Astrocyte of the cerebellum (primary cell): ENCODE measurements at places on chromosomes 7 and 10.

DNA sequence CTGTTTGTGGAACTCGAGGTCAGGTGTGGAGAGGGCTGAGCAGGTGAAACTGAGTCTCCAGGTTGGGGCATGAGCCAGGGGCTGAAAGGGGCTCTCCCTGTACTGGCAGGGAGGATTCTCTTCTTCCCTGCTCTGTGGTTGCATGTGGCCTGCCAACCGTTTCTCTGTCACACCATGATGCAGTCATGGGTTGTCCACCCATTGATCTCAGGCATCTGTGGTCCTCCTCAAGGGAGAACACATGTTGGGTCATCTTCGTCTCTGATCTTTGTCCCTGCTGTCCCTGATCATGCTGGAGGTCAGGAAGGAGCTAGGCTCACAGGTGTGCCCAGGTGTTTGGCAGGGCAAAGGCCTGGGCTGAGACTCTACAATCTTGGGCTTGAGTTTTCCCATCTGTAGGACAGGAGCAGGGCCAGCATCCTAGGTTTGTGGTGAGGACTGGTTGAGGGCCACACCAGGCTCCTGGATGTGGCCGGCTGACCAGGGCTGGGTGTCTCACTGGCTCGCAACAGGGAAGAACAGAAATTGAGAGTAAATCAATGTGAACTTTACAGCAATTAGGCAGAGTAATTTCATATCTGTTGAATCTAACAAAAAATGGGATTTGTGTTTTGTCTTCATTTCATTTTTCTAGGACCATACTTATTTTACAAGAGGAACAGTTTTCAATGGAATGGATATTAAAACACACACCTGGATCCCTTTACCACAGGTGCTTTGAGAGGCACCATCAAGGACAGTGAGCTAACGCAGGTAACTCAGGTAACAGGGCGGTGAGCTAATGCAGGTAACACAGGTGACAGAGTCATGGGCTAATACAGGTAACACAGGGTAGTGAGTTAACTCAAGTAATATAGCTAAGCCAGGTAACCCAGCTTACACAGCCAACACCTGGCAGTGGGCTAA is 58.5 kb upstream of the IGFBP3 start:
- DNase-seq: no peak

GRCh38 chr10:12766223-12766622 is 235.3 kb downstream of the CCDC3 start:
- DNase-seq: no peak

- peak; percentile 32 for DNase-seq
Measured at GRCh38 chr10:5094265-5095205, at the start of gene AKR1C3. AKR1C3 (plus strand) TSS chr10:5094414; CDS start chr10:5094445, 31 bp downstream.

DNA sequence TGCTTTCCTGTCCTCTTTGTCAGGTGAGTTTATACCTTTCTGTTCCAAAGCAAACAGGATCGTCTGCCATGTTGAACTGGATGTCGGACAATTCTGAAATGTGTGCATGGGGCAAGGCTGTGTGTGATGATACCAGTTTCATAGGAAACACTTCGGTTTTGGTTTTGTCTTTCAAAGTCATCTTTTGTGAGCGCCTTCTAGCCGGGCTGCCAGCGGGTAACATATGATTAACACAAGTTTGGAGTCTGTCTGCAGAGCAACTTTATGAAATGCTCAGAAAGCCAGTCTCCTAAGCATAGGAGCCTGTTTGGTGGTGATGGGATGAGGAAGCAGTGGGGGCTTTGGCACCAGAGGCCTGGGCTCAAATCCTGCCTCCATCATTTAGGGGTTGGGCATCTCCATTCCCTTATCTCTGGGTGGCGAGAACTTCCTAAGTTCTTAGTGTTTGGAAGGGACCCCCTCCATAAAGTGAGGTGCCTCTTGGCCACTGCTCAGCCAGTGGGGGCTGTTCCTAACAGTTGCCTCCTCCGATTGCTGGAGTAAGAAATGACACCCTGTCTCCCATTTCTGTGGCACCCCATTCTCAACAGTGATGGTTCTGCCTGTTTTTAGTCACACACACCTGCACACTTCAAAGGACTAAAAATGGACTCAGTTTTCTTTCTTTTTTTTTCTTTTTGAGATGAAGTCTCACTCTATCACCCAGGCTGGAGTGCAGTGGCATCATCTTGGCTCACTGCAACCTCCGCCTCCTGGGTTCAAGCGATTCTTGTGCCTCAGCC is 36.8 kb downstream of the CUX1 start:
- DNase-seq: no peak

- no peak for DNase-seq
Measured at GRCh38 chr10:12819071-12819470, 182.4 kb downstream of the CCDC3 start.

DNA sequence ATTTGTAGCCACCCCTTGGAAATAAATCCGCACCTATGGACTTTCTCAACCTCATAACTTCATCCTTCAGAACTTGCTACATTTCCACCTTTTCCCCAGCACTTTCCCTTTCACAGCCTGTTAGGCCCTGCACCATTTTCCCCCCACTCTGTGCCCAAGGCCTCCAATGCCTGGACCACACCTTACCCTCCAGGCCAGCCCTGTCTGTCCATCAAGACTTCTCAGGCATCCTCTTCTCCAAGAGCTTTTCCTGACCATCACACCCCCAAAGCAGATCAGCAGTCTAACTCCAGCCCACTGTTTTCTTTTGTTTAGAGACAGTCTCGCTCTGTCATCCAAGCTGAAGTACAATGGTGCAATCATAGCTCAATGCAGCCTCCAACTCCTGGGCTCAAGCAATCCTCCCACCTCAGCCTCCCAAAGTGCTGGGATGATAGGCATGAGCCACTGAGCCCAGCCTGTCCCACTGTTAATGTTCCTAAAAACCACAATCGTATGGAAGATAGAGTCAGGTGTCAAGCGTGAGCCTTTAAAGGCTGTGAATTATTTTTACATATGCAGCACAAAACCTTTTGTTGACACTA is 116.8 kb downstream of the PARD3 start:
- DNase-seq: no peak
